Tibial artery (tissue), 4 donors: ENCODE measurements at places on chromosomes 16 and 17.

DNA sequence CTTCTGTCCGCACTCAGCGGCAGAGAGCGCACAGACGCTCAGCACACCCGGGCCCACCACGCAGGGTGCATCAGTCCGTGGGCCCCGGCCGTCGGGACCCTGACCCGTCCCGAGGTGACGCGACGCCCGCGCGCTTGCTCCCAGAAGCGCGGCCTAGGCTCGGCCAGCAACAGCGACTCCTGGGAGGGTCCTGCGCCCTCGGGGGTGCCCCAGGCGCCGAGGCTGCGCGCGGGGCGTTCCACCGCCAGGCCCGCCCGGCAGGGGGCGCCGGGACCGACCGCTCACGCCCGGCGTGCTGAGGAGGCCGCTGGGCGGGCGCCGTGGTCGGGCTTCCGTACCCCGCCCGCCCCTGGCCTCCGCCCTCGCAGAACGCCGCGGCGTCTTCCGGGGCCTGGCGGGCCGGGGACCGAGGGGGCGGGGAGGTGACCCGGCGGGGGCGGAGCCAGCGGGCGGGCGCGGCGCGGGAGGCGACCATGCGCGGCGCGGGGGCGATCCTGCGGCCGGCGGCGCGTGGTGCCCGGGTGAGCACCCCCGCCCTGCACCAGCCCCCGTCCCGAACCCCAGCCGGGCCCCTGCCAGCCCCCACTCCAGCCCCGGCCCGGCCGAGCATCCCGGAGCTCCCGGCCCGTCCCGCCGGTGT is at the start of gene CISD3:
TSS of gene CISD3 (plus strand) at position 456 of the 640 bp plus-strand sequence. CDS start at position 474, 18 bp downstream.
- H3K4me1 ChIP-seq: peaks cover 45% of the 10 kb centered on the region
- H3K36me3 ChIP-seq: peaks cover 24% of the 10 kb centered on the region
- H3K4me3 ChIP-seq: peak within 1 kb of the TSS; percentile 79
- H3K27me3 ChIP-seq: no peaks in the 10 kb centered on the region

DNA sequence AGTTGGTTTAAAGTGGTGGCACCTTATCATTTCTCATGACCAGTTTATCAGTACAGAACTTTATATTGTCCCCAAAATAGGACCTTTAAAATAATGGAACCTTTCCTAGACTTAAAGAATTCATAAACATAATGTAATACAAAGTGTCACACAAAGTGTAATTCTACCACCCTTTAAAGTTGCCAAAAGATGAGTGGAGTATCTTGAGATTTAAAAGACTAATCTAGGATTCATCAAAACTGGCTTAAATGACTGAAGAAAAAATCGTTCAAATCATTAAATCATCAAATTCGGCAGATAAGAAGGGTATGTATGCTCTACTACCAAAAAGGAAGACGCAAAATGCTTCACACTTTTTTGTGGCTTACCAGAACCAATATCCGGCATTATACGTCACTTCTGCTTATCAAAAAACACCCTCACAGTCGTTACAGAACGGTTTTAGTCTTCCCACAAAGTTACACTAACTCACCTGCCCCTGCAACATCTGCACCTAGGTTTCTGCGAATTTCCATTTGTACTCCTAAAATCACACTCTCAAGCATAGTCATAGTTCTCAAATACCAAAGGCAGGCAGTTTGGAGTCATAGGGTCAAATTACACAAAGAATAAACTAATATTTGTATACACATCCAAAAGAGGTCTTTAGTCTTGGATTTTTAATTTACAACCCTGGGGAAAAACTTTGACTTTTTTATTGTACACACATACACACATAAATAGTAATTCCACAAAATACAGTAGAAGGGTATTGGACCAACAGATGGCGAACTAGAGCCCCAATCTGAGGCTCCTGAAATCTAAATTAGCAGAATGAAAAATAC is 1.4 kb upstream of the KANSL1 start:
- H3K4me3 ChIP-seq: peak overlapping the region; percentile 93
- H3K27me3 ChIP-seq: peaks cover 2% of the 10 kb centered on the region
- H3K36me3 ChIP-seq: no peaks in the 10 kb centered on the region
- H3K27ac ChIP-seq: peak overlapping the region; percentile 99

- no peaks in the 10 kb centered on the region for H3K27me3 ChIP-seq
- H3K27ac ChIP-seq: no peak overlapping the region
- no peak for DNase-seq
- H3K36me3 ChIP-seq: no peaks in the 10 kb centered on the region
- no peak overlapping the region for H3K4me3 ChIP-seq
These were observed 22.5 kb upstream of the SCIMP start for GRCh38 chr17:5257124-5257523.

DNA sequence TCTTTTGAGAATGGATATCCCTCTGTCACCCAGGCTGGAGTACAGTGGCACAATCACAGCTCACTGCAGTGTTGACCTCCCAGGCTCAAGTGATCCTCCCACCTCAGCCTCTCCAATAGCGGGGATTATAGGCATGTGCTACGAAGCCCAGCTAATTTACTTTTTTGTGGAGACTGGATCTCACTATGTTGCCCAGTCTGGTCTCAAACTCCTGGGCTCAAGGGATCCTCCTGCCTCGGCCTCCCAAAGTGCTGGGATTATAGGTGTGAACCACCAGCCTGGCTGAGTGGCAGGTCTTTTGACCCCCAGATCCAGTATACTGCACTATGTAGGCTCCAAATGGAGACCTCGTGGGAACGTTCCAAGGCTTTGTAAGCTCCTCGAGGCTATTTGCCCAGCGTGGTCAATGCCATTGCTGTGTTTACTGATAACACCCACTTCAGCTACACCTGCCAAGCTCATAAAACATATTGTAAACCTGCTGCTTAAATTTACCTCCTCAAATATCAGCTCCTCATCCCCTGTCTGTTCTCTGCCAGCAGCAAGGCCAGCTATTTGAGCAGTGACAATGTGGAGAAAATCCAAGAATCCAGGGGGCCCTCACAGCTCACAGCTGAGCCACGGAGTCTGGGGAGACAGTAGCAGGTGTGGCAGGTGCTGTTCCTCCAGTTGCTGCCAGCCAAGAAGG is 16.2 kb upstream of the KIFC3 start:
- no peaks in the 10 kb centered on the region for H3K36me3 ChIP-seq
- no peak overlapping the region for H3K4me3 ChIP-seq
- H3K27me3 ChIP-seq: no peaks in the 10 kb centered on the region
- no peak for DNase-seq
- H3K4me1 ChIP-seq: no peaks in the 10 kb centered on the region

- DNase-seq: no peak
- H3K4me3 ChIP-seq: peak overlapping the region; percentile 87
- no peaks in the 10 kb centered on the region for H3K27me3 ChIP-seq
These were observed 2.8 kb downstream of the TOB1 start for GRCh38 chr17:50863221-50863843.

DNA sequence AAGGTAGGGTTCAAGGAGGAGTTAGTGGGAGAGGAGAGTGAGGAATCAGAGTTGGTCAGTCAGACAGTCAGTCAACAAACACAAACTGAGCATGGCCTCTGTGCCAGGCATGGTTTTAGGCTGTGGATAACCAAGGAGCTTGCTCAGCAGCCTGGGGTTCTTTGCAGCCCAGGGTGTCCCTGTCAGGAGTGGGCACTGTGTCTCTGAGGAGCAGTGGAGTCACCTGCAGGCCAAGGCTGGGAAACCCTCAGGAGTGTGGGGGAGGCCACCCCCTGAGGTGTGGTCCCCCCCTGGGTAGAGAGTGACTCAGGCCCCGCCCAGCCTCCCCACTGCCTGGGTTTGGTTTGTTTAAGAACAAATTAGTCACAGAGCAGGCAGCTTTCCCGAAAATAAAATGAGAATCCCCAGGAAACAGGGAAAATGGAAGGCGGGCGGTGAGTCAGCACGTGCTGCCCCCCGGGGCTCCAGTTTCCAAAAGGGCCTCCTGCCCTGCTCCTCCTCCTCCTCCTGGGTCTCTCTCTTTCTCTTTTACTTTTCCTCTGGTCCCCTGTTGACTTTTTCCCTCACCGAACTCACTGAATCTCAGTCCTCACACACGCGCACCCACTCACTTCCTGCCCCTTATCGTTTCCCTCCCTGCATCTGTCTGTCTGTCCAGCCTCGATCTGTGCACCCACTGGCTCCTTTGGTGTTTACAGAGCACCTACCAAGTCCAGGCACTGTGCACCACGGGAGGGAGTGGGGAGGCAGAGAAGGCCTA is 44.3 kb downstream of the SOCS3 start:
- H3K36me3 ChIP-seq: no peaks in the 10 kb centered on the region
- no peaks in the 10 kb centered on the region for H3K27me3 ChIP-seq
- peak; percentile 92 for DNase-seq
- peak overlapping the region; percentile 70 for H3K27ac ChIP-seq
- no peaks in the 10 kb centered on the region for H3K4me1 ChIP-seq
- H3K4me3 ChIP-seq: no peak overlapping the region

GRCh38 chr16:6993544-6993943 is 339.1 kb upstream of the RBFOX1 start:
- no peaks in the 10 kb centered on the region for H3K36me3 ChIP-seq
- no peaks in the 10 kb centered on the region for H3K4me1 ChIP-seq
- no peaks in the 10 kb centered on the region for H3K27me3 ChIP-seq
- H3K4me3 ChIP-seq: no peak overlapping the region
- no peak overlapping the region for H3K27ac ChIP-seq

DNA sequence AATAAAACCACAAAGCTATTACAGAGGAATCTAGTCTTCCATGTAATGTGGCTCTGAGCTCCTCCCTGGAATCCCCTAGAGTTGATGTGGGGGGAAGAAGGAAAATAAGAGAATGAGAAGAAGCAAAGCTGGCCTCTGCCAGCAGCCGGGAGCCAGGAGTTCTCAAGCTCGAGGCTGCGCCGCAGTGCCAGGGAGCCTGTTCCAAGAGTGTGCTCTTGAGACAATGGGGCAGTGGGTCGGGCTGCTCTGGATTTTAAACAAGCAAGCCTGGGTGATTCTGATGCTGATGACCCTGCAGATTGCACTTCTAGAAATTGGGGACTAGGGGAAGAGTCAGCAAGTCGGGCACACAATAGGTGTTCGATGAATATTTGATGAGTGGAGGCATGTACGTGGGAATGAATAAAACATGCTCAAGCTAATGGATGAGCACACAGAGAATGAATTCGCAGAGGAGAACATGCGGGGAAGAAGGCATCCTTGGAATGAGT is 119.9 kb downstream of the CMIP start:
- no peaks in the 10 kb centered on the region for H3K36me3 ChIP-seq
- H3K27me3 ChIP-seq: no peaks in the 10 kb centered on the region
- DNase-seq: no peak
- peaks cover 9% of the 10 kb centered on the region for H3K4me1 ChIP-seq
- H3K4me3 ChIP-seq: no peak overlapping the region

DNA sequence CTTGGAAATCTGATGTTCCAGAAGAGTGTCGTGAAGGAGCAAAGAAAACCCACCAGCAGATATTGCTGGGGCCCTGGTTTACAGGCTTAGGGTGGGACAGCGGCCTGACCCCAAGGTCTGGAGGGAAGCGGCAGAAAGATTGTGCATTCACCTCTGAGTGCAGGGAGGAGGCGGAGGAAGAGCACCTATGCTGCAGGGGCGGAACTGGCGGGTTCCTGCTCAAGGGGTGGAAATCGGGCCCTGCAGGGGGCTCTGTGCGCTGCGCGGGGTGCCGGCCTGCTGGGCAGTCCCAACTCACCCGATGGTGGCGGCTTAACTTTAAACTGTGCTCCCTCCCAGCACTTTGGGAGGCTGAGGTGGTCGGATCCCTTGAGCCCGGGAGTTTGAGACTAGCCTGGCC is 47.5 kb downstream of the COX4I1 start:
- H3K36me3 ChIP-seq: no peaks in the 10 kb centered on the region
- H3K27ac ChIP-seq: no peak overlapping the region
- H3K27me3 ChIP-seq: no peaks in the 10 kb centered on the region
- DNase-seq: no peak
- H3K4me1 ChIP-seq: no peaks in the 10 kb centered on the region
- H3K4me3 ChIP-seq: no peak overlapping the region

- H3K27ac ChIP-seq: no peak overlapping the region
- peaks cover 61% of the 10 kb centered on the region for H3K4me1 ChIP-seq
- no peaks in the 10 kb centered on the region for H3K27me3 ChIP-seq
- no peak overlapping the region for H3K4me3 ChIP-seq
These were observed 10.1 kb downstream of the LITAF start for GRCh38 chr16:11576427-11577289.

DNA sequence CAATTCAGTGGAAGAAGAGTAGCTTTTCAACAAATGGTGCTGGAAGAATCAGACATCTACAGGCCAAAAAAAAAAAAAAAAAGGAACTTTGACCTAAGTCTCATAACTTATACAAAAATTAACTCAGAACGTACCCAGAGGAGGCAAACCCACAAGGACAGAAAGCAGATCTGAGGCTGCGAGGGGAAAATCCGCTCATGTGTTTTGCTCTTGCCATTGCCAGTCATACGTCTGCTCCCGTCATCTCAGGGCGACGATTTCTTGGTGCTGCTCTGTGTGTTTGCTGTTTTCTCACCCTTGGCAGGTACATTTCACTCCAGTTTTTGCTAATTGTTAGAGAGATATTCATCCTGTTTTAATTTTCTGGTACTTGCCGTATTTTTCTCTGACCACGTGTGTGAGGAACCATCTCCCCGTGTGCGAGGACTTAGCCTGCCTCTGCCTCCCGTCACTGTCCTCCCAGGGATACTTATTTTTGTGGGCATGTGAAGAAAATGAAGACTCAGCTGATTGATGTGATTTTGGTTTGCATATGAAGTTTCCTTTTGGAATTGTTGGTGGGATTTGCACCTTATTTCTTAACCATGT is 33.4 kb upstream of the ACSF3 start:
- no peaks in the 10 kb centered on the region for H3K4me1 ChIP-seq
- H3K4me3 ChIP-seq: no peak overlapping the region

- H3K4me3 ChIP-seq: no peak overlapping the region
- H3K36me3 ChIP-seq: no peaks in the 10 kb centered on the region
- DNase-seq: no peak
- no peaks in the 10 kb centered on the region for H3K27me3 ChIP-seq
- no peak overlapping the region for H3K27ac ChIP-seq
- H3K4me1 ChIP-seq: peaks cover 35% of the 10 kb centered on the region
These were observed 110.4 kb downstream of the MRTFB start for GRCh38 chr16:14181371-14182050.

- H3K4me1 ChIP-seq: no peaks in the 10 kb centered on the region
- no peaks in the 10 kb centered on the region for H3K27me3 ChIP-seq
- peaks cover 39% of the 10 kb centered on the region for H3K36me3 ChIP-seq
- no peak for DNase-seq
- no peak overlapping the region for H3K4me3 ChIP-seq
- no peak overlapping the region for H3K27ac ChIP-seq
These were observed 19.6 kb downstream of the AKAP10 start for GRCh38 chr17:19958023-19958422.

- H3K27me3 ChIP-seq: no peaks in the 10 kb centered on the region
- H3K36me3 ChIP-seq: no peaks in the 10 kb centered on the region
- no peak for DNase-seq
- no peaks in the 10 kb centered on the region for H3K4me1 ChIP-seq
- H3K27ac ChIP-seq: no peak overlapping the region
These were observed 113.2 kb upstream of the SDK2 start for GRCh38 chr17:73757420-73757819.

DNA sequence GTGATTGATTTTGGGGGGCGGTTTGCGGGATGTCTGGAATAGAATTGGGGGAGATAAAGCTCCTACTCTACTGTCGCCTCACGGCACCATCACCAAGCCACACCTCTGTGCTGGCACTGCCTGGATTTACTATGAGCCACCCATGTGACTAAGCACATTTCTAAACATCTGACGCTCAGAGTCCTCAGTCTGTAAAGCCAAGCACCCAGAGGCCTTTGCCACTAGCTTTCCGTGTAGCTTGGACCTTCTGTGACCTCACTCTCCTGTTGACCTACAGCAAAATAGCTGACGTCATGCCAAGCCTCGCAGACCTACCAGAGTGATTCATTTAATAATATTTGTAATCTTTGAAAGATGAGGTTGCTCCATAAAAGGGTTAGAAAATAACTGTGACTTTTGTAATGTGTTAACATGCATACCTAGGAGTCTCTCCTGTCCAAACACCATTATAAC is 38.5 kb upstream of the MYOCD start:
- peak; percentile 82 for DNase-seq
- no peaks in the 10 kb centered on the region for H3K27me3 ChIP-seq
- peak overlapping the region; percentile 33 for H3K4me3 ChIP-seq
- no peaks in the 10 kb centered on the region for H3K36me3 ChIP-seq
- H3K4me1 ChIP-seq: peaks cover 6% of the 10 kb centered on the region
- H3K27ac ChIP-seq: peak overlapping the region; percentile 91
